ENCODE measurements at places on chromosomes 2 and 18.

DNA sequence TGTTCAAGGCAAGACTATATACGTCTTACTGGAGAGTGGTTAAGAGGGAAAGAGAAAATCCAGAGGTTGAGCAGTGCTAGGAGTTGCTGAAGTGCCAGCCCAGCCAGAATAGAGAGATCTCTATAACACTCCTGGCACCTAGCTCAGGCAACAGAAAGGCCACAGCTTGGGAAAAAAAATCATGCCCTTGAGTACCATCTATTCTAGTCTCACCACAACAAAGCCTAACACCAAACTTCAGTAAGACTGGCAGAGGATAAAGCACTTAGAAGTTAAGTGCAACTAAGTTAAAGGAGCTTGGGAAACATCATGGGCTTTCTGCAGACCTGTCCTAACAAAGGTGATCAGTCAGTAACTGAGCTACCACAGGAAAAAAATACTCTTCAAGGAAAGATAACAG lies 24.2 kb downstream of the INO80C start:
- DNase-seq = no peak

GRCh38 chr2:58870704-58871103 lies 629.6 kb upstream of the FANCL start:
- no peak for DNase-seq

DNA sequence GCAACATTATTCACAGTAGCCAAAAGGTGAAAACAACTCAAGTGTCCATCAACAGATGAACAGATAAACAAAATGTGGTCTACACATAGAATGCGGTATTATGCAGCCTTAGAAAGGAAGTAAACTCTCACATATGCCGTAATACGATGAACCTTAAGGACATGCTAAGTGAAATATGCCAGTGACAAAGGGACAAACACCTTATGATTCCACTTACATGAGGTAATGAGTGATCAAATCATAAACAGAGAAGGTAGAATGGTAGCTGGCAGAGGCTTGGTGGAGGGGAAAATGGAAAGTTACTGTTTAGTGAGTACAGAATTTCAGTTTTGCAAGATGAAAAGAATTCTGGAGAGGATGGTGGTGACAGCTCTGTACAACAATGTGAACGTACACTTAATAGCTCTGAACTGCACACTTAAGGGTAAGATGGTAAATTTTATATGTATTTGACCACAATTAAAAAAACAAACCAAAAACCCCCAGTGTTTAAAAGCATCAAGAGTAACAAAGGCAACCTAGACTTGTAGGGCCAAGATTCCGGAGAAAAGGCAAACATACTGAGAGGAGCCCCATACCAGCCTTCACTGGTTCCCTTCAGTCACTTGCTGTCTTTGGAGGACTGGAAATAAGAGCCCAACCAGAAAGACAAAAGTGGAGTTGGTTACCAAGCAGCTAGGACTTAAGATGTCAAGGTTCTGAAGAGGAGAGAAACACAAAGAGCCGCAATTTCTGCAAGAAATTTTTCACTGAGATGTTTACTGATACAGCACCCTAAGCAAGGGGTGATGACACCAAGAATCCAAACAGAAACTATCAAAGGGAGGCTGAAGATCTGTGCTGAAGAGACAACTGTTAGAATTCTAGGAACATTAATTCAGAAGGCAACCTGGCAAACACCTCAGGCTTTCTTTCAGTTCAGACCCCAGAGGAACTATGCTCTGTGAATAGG lies 61.3 kb downstream of the CUL3 start:
- DNase-seq = no peak

DNA sequence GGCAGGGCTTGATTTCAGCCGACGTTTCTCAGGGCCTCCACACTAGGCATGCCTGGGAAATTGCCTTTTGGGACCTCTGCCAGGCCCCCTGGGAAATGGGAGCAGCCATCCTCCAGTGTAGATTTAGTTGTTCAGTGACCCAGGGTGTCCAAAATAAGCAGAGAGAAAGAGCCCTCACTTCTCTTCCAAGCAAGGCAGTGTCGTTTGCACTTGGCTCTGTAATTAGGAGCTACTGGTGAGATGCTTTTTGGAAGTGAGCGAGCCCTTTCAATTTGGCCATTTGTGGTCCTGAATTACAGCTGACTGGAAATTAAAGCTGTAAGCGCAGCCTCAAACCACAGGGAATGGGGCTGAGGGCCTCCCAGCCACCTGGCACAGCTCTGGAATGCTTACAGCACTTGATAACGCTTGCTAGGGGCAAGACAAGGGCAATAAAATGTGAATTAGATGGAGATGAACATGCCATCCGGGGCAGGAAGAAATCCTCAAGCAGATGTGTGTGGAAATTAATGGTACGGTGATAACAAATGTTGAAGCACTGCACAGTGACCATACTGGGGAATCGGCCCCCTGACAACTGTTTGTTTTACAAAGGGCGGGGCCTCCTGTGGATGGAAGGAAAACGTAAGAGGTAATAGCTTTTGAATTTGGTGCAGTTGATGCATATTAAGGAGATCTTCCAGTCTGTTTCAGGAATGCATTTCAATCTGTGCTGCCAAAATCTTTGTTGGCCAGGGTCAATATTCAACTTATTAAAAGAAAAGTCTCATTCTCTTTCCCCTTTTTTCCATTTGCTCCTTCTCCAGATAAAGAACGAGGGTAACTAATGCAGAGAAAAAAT lies 173.1 kb downstream of the UXS1 start:
- no peak for DNase-seq

DNA sequence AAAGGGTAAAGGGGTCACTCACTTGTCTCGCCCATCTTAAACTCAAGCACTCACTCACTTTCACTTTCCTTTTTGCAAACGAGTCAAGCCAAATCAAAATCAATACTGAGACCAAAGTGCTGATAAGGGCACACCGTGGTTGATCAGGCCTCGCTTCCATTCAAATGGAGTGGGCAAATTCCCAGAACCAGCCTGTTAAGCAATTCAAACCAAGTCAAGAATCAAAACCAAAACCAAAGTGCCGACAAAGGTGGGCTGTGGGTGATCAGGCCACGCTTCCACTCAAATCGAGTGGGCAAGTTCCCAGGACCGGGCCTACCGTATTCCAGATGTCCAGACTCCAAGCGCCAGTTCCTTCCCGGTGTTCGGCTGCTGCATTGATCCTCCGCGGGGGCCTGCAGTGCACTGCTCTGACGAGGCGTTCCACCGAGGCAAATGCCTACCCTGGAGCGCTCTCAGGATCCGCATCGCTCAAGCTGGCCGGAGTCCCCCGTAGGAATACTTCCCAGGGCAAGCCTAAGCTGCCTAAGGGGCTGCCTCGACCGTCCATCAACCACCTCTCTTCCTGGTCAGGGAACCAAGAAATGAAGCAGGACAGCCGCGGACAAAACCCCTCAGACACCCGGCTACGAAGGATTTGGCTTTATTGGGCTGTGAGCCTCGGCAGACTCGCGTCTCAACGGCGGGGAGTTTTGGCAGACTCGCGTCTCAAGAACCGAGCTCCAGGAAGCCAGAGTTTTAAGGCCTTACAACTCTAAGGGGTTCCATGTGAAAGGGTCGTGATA lies 89.9 kb upstream of the SLC1A4 start:
- DNase-seq = no peak
